Foreskin keratinocyte (primary cell): ENCODE measurements at places on chromosomes 5 and 9.
A peak's percentile ranks its signal among the peaks of the same experiment; 100 is the strongest.

- DNase-seq: no peak
Measured at GRCh38 chr9:123893115-123893514, 36.8 kb downstream of the DENND1A start.

GRCh38 chr9:134366223-134367031 is 40.2 kb downstream of the RXRA start:
- DNase-seq: no peak

DNA sequence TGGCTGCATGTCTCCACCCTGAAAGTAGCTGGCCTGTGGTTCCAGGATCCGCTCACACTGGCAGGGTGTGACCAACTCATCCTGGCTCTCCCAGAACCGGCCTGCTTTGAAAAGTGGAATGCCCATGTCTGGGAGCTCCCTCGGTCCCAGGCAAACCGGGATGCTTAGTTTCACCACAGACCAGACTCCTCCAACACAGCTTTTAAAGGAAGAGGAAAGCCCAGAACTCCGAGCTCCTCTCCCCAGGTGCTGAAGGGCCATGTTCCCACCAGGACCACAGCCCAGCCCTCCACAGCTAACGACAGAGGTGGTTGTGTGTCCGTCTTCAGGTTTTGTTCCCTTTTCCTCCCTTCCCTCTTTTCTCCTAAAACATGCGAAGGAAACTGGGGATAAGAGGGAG is 38.0 kb downstream of the GTF3C4 start:
- DNase-seq: no peak

- DNase-seq: no peak
Measured at GRCh38 chr9:7816021-7816420, 16.4 kb upstream of the DMAC1 start.

DNA sequence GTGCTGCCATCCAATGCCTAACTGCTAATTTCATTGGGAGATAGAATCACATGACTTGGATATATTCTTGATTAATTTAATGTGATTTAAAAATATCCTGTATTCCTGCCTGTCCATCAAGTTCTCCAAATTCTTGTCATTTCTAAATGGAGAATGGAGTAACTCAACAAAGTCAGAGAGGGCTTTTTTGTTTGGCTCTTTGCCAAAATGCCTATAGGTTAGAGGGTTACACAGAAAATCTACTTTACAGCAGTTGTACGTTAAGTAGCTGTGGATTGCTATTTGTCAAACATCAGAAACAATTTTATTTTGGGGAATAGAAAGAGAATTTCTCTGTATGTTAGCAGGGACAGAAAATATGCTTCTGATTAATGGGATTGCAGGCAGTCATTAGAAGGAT is 5.9 kb downstream of the PIK3R1 start:
- no peak for DNase-seq

GRCh38 chr5:141858079-141858765 is 20.0 kb downstream of the PCDH1 start:
- no peak for DNase-seq

DNA sequence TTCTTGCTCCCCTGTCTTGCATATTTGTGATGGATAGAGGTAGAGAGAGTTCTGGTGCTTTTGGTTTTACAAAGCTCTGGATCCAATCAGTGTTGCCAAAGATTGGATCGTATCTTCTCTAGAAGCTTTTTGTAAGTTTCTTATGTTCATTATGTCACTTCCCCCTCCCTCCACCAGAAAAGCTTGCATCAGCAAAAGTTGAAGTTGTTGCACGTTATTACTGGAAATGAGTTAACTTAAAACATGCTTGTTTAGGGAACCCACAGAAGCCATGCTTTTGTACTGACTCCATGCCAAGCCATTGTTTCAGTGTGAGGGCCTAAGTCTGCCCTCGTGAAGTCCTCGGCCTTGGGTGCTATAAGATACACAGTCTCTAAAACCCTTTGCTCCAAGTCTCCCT is 186.5 kb downstream of the ERCC6L2 start:
- no peak for DNase-seq

DNA sequence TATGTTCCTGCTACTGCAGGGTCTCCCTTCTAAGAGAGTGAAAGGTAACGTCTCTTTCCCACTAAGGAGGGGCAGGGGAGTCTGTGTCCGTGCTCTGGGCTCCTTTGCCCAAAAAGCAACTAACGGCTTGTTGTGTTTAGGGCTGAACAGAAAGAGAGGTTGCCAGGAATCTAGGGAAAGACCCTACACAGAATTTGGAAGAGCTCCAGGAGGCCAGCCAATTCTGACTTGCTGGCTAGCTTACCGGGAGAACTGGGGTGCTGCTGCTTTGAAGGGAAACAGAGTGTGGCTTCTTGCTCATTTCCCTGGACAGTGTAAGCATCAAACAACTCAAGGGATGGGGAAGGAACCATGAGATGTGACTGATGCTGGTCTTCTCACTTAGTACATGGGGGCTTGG is 176.1 kb downstream of the GADD45G start:
- DNase-seq: no peak

DNA sequence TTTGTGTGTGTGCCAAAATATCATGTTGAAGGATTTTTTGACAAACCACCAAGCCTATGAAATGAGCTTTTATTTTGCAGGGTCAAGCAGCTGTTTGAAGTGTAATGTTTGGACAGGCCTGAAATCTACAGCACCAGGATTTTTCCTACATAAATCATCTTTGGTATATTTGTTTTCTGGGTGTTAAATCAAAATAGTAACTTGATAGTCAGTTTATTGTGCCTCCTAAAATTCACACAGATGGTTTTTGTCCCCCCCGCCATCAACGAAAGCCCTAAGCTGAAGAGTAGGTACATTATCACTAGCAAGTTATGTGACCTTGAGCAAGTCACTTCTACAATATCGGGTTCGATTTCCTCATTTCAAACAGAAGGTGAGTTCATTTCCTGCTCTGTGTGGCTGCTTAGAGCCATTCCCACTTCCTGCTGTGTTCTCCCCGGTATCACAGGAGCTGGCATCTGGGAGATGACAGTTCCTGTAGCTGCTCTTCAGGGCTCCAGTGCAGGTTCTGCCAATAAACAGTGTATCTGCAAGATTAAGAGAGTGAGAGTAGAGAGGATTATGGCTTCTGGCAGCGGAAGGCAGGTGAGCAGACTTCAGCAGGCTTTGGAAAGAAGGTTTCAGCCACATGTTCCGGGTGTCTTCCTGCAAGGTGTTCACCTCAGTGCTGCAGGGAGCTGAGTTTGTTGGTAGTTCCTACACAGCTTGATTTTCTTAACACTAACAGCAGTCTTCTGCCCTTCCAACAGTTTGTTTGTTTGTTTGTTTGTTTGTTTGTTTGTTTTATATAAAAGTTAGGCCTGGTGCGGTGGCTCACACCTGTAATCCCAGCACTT is 48.4 kb upstream of the GNE start:
- DNase-seq: peak; percentile 68

- DNase-seq: no peak
Measured at GRCh38 chr5:9533096-9533495, 12.8 kb downstream of the SEMA5A start.

GRCh38 chr5:97096846-97097245 is 45.6 kb downstream of the LIX1 start:
- DNase-seq: no peak

DNA sequence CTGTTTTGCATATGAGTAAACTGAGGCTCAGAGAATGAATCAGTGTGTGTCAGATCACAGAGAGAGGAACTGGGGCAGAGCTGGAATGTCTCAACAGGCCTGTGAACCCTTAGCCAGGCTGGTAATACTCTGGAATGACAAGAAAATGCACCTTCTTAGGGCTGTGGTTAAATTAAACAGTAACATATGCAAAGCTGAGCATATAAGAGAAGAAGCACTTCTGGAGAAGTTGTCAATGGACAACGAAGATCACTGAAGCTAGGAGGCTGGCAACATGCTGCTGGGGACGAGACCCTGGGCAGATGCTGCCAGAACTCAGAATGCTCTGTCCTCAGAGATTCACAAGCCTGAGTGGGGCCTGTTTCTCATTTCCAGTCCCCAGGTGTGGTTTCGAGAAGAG is 64.6 kb upstream of the EPB41L4B start:
- no peak for DNase-seq

- DNase-seq: no peak
Measured at GRCh38 chr5:91651704-91652103, 268.6 kb upstream of the ARRDC3 start.

- no peak for DNase-seq
Measured at GRCh38 chr5:87434461-87434860, 21.7 kb upstream of the CCNH start.

DNA sequence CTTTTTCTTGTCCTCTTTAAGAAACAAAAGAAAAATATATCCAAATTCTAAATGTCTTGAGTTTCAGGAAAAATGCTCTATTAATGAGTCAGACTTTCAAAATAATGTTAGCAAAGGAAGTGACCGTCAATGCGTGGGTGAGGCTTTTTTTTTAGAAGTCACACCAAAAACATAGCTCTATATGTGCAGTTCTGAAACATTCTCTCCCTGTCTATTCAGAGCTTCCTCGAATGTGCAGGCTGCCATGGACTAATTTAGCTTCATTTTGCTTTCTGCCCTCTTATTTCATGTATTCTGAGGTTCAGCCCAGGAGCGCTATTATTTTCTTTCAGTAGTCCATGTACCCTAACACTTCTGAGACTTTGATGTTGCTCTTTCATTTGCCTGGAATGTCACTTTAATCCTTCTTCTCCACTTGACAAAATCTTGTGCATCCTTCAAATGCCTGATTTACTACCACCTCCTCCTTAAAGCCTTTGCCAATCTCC is 72.5 kb upstream of the RASA1 start:
- DNase-seq: peak; percentile 38

GRCh38 chr9:110143485-110143884 is 64.5 kb downstream of the C9orf152 start:
- no peak for DNase-seq

DNA sequence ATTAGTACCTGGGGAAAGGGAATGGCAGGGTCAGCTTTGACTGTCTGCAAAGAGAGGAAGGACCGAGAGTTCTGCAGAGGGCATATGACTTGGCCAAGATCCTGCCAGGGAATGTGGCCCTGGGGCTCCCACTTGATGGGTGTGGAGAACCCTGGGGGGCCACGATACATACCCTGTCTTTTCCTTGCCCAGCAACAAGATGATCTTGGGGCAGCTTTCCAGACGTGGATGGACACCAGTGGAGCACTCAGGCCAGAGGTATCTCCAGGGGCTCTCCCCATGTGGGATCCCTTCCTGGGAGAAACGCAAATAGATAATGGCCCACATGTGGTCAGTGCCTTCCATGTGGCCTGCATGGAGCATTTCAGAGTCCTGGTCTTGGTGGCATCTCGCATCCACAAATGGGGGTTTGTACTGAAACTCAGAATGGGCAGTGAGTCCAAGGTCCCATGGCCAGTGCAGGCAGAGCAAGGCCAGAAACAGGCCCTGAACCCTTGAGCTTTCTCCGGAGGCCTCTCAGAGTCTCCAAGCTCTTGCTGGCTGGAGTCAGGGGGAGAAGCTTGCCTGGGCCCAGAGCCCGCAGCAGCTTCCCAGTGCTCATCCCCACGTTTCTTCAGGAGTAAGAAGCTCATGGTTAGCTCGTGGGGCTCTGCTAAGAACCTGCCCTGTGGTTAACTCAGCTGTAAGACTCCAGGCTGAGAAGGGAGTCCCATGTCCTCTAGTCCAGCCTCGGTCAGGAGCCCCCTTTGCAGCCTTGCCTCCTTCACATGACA is 18.3 kb upstream of the ORM1 start:
- DNase-seq: no peak

DNA sequence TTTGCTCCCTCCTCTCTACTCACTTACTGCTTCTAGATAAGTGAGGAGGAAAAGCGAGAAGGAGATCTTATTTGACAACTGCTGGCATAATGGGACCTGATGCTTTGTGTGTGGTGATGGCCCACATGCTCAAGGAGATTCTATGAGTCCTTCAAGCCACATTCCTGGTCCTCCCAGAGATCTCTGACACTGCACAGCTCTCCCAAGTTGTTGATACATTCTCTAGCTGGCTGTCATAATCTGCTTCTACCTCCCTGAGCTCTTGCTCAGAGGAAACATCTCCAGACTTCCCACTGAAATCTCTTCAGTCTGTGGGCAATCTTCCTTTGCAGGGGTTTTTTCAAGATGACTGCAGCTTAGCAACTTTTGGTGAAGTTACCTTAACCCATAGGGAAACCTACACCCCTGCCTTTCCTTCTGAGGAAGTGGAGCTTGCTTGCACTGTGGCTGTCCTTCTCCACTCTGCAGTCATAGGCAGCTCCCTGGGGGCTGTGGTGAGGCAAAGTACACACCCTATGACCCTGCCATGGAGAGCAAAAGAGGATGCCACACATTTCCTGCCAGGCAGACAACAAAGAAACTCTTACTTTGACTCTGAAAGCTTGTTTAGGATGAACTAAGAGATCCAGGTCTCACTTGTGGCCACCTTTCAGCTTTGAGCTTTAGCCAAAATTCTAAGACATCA is 163.8 kb downstream of the TMEM38B start:
- no peak for DNase-seq

GRCh38 chr9:136665111-136665703 is 2.5 kb downstream of the EGFL7 start:
- no peak for DNase-seq

- DNase-seq: no peak
Measured at GRCh38 chr5:148853868-148854267, 27.5 kb downstream of the ADRB2 start.
